A673 (cell line): ENCODE measurements at places on chromosomes 6 and 20. TPM values are rescaled to one million over a fixed set of nuclear protein-coding genes. Genes with fewer than 3 reads are reported as not detected.

ZNF334 gene
- 4.4 and 4.5 TPM in 2 replicates for total RNA-seq

DNA sequence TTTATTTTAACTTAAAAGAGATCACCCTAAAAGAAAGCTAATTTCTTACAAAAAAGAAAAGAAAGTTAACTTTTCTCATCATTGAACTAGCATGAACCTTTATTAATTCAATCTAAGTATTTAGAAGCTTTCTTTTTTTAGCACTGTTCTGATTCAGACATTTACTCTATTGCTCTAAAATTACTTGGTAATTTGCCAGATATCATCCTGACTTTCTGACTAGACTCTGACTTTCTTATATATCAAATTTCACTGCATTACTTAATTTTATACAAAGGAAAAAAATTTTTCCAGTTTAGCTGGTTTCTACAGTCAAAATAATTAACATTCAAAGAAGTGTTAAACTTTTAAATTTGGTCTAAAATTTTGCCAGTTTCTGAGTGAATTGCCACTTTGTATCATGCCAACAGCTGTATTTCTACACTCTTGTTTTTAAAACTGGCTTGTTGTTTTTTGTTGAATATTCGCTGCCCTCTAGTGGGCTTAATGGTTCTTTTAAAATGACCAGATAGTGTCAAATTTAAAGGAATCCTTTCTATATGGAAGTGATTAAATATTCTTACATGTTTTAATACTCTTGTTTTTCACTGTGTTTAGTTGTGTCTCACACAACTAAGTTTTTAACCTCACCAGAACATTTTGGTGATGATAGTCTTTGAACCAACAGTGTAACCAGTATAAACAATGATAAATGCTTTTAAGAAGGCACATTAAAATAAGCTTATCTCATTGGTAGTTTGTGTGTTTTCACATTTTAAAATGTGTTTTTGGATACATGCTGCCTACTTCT, 102.0 kb downstream of the POPDC3 start:
- DNase-seq, result peak; percentile 77

GRCh38 chr20:48706710-48707365, 121.0 kb downstream of the PREX1 start:
- DNase-seq, result no peak

GRCh38 chr6:33897189-33897780, 93.5 kb upstream of the MLN start:
- DNase-seq, result no peak

- DNase-seq, result peak; percentile 85
These were observed 23.7 kb downstream of the HLA-A start for GRCh38 chr6:29965873-29966601.

- DNase-seq, result peak; percentile 15
These were observed 1.0 kb downstream of the CALHM6 start for GRCh38 chr6:116461932-116462885.
